ENCODE measurements at places on chromosomes 12 and 14. TPM values are rescaled to one million over a fixed set of nuclear protein-coding genes. Genes with fewer than 3 reads are reported as not detected.

Gene PIP4K2C
- total RNA-seq, result 9.5 TPM

Gene ZNF891
- 7.3 TPM for total RNA-seq

Gene RACGAP1
- total RNA-seq, result 40.0 TPM

Gene CRIP1
- 9.4 TPM for total RNA-seq

Gene CLEC2B
- total RNA-seq, result 20.4 TPM

Gene RHEBL1
- total RNA-seq, result not detected

Gene MAP1LC3B2
- not detected for total RNA-seq

Gene DNAJC22
- total RNA-seq, result 1.0 TPM

Gene DIO3
- 1.8 TPM for total RNA-seq

Gene SLC25A21
- 1.8 TPM for total RNA-seq

Gene FAM90A1
- total RNA-seq, result not detected

Gene SMIM10L1
- 10.8 TPM for total RNA-seq

Gene FAM181A
- not detected for total RNA-seq

Gene GPR33
- not detected for total RNA-seq
